ENCODE measurements at places on chromosomes 2 and 18. TPM values are rescaled to one million over a fixed set of nuclear protein-coding genes. Genes with fewer than 3 reads are reported as not detected.

DNA sequence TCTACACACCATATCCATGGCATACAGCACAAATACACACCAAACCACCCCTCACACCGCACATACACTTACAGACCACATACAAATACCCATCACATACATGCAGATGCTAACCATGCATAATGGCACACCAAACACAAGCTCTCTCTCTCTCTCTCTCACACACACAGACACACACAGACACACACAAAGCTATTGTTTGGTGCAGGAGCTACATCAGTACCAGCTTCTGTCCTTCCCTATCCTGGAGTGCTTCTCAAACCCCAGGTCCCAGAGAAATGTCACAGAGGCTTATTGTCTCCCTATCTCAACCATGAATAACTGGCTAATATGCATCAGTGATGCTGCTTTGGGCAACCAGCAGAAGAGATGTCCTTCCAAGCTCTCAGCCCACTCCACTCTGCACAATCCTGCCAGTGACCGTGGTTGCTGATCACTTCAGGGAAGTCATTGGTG, 36.5 kb upstream of the ST3GAL5 start:
- DNase-seq: no peak

DNA sequence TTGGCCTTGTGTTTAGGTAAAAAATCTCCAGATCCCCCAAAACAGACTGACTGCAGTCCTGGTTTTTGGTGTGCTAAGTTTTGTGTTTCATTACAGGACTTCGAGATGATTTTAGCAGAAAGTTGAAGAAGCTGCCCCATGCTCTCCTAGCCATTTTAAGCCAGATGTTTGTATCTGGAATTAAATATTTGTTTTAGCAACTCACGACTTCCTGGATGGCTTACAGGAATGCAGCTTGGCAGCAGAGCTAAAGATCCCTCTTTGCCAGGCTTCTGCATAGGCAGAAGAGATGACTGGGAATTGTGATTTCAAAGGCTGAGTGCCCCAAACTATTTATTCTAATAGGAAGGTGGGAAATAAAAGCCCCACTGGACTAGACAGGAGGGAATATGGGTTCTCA, 31.1 kb downstream of the ONECUT2 start:
- no peak for DNase-seq

DHRS9 gene
- polyA plus RNA-seq: 1.8 TPM

IL1RN gene
- 69.8 TPM for polyA plus RNA-seq

DNA sequence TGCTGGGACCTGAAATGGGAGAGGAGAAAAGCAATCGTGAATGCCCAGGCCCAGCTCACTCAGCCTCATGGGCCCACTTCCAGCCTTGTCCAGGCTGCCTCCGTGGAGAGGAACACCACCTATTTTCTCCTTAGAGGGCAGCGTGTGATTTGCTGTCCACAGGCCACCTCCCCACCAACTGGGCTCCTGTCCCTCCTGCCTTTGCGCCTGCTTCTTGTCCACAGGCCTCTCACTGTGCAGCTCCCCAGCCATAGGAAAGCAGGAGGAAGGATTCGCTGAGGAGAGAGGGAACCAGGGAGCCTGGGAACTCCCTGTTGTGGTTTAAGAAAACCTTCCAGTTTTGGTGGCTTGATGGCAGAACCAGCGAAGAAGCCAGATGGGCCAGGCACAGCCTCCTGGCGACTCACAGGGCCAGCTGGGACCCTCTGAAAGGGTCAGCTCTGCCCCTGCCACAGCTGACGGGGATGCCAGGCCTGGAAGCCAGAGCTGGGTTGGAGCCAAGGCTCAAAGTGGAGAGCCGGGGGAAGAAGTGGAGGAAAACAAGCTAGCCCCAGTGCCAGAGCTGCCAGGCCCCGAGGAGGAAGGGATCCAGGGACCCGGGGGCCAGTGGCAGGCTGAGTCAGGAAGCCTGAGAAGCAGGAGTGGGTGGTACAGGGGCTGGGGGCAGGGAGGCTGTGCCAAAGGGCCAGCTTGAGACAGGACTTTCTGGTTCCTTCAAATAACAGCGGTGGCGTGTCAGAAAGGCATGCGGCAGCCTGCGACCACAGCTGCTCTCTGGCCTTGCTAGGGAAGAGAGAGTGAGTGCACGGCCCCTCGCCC, 9.9 kb downstream of the TMBIM1 start:
- DNase-seq: no peak

Data from small intestine (tissue), 16 donors.